Natural killer cell (primary cell): ENCODE measurements at places on chromosomes 16 and 17. TPM values are rescaled to one million over a fixed set of nuclear protein-coding genes. Genes with fewer than 3 reads are reported as not detected.

The SPAG9 gene
- total RNA-seq: 91.7 TPM

The PIMREG gene
- 0.78 TPM for total RNA-seq

The KRT31 gene
- not detected for total RNA-seq

The FBXW10B gene
- total RNA-seq: 0.79 TPM

The PRDM7 gene
- not detected for total RNA-seq

The MAPT gene
- 0.14 TPM for total RNA-seq

The KIF22 gene
- total RNA-seq: 96.0 TPM

The OSGIN1 gene
- total RNA-seq: 4.0 TPM

The ANKRD40CL gene
- total RNA-seq: not detected

The SPNS2 gene
- 0.28 TPM for total RNA-seq

The NECAB2 gene
- not detected for total RNA-seq

The NPIPA8 gene
- 0.19 TPM for total RNA-seq

The NDUFAB1 gene
- 30.5 TPM for total RNA-seq

The B4GALNT2 gene
- total RNA-seq: 0.05 TPM

GRCh38 chr16:2749476-2749875, 3.0 kb upstream of the SRRM2 start:
- no peak for DNase-seq

GRCh38 chr17:79396696-79397095, 214.2 kb downstream of the RBFOX3 start:
- no peak for DNase-seq

DNA sequence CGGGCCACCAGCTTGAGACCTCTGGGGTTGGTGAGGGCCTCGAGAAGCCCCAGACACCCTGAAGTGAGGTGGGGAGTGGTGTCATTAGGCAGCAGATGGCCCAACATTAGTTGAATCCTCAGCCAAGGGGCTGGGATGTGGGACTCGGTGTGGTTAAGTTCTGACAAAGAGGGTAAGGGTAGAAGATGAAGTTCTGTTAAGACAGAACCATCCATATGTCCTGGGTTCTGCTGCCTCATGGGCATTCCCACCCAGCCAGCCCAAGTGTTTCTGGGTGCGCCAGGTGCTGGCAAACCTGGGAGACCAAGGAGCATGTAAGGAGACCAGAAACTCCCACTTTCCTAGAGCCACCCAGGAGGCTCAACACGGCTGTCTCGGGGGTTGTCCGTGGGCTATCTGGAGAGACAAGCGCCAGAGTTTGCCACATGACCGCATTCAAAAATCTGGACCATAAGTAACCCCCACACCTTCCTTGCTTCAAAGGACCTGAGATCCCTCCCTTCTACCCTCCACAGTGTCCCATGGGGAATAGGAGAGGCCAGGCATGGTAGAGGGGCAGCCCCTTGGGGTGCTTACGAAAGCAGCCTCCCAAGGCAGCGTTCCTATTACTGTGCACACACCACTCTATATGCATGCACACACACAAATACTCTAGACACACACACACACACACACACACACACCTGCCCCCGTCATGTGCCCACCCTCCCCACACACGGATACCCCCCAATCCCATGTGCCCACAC, 128.7 kb downstream of the C16orf78 start:
- no peak for DNase-seq

- peak; percentile 43 for DNase-seq
Observed at GRCh38 chr17:63881935-63882601, at the start of gene GH2. Gene GH2 (minus strand): TSS chr17:63881944. CDS start chr17:63881801, 143 bp downstream.

DNA sequence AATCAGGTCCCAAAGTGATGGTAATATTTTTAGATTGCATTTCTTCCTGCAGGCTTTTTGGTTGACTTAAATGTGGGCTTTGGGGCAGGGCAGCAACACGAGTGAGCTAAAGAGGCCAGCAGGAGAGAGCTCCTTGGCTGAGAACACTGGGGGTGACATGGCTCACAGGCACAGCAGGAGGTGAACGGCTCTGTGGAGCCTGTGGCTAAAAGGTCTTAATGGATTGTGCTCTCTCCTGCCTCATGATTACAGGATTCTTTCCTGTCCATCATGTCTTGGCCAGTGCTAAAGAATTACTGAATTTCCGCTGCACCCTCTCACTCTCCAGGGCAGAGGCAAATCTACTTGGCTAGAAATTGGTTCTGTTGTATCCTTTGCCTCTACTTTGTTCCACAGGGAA, 366.6 kb downstream of the HS3ST4 start:
- no peak for DNase-seq

- DNase-seq: no peak
Observed at GRCh38 chr17:75219815-75220214, 14.3 kb downstream of the NUP85 start.

GRCh38 chr17:83155128-83156121, 76.0 kb downstream of the METRNL start:
- peak; percentile 15 for DNase-seq

DNA sequence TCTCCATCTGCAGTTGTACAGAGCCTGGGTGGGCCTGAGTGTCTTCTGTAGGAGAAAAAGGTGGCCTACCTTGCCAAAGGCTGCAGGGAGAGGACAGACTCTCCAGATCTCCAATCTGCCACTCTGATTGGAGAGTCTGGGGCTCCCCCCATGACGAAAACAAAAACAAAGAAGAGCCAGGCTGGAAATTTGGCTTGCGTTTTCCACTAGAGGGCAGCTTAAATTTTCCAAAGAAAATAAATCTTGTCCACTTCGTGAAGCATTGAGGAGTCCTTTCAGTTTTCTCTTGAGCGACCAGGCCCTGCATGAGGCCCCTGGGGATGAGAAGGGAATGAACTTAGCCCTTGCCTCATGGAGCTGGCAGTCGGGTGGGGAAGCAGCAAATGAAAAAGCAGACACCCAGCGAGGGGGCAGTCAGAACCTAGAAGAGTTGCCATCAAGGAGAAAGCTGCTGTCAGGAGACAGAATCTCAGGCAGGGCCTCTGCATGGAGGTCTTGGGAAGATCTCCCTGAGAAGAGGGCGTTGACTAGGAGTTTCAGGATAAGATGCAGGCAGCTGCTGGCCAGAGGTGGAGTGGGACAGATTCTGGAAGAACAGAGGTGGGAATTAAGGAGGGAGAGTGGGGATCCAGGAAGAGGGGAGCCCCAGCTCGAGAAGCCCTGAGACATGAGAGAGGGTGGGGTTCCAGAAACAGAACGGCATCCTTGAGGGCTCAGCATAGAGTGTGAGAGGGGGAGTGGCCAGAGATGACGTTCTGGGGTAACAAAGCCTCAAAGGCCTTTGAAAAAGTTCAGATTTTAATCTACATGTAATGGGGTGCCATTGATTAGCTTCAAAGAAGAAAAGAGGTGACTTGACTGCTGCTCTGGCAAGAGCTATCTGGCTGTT, 8.4 kb upstream of the SHCBP1 start:
- DNase-seq: no peak

DNA sequence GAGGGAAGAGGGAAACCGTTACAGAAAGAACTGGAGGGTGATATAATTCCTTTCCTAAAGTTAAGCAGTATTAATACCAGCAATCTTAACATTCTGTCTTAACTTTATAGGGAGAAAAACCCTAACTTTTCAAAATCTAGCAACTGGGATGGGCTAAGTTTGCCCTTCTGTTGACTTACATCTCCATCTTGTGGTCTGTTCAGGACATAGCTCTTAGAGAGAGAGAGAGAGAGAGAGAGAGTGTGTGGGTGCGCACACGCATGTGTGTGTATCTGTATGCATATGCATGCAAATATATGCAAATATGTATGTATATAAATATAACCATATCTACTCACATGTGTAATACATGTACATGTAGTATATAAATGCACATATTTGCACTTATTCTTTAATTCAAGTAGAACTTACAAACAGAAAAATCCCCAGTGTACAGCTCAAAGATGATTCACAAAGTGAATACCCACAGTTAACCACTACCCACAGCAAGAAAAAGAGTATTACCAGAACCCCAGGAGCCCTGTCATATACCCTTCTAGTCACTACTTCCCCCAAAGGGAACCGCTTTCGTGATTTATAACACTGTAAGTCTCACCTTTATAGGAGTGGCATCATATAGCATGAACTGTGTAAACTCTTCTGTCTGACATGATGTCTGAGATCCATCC, 46.5 kb downstream of the STX8 start:
- no peak for DNase-seq

DNA sequence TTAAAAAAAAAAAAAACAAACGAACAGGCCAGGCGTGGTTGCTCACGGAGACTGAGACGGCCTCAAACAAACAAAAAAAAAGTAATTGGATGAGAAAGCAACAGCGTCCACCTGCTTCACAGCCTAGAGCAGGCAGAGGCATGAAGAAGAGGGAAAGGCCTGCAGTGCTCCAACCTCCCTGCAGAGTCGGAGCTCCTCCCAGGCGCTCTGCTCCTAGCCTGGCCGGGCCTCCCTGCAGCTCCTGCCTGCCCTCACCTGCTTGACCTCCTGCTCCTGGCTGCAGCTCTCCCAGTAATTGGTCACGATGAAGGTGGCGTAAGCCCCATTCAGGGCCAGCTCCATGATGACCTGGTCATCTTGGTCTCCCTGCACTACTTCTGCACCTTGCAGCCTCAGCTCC, 5.5 kb downstream of the NMRAL1 start:
- DNase-seq: no peak

DNA sequence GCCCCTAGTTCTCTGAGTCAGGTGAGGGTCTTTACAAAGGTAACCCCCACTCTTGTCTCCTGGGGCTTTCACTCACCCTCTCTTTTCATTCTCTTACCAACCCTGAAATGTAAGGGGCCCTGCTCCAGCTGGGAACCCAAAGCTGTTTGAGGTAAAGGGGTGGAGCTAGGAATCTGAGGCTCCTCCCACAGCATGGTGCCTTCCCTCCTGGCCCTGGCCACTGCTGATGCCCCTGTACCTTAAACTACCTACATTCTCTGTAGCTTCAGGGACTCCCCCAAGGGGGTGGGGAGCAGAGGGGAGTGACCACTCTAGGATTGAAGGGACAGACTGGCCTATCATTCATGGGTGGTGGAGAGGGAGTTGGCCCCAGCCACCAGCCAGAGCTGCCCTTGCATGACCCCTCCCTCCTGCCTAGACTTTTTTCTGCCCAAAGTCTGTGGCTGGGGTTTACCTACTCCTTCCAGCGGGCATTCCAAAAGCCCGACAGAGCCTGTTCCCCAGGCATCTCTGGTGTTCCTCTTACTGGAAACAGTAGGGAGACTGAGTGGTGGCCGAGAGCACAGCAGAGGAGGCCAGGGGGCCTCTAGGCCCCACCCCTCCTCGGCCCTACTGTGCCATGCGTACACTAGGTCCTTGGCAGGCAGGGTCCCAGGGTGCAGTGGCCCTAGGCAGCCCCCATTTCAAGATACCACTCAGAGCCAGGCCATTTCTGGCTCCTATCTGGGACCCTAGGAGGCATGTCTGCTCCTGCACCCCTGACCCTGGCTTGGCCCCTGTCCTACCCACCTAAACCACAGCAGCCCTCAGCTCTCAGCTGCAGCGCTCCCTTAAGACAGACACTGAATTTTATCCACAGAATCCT, 9.5 kb downstream of the DOK4 start:
- no peak for DNase-seq

DNA sequence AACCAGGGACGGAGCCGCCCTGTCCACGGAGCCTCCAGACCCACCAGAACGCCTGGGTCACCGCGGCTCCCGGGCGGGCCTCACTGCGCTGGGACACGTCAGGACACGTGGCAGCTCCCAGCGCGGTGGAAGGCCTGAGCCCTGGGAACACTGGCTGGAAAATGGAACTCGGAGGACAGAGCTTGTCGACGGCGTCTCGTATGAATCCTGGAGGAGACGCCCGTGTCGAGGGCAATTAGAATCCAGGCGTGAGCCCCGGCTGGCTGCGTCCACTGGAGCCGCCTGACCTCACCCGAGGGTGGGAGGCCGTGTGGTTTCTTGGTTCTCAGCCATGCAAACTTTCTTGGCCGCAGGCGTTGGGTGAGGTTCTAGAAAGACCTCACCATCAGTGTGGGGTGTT, 173.9 kb downstream of the LAT start:
- DNase-seq: no peak

- no peak for DNase-seq
Observed at GRCh38 chr17:69870751-69871199, 204.2 kb upstream of the KCNJ16 start.

DNA sequence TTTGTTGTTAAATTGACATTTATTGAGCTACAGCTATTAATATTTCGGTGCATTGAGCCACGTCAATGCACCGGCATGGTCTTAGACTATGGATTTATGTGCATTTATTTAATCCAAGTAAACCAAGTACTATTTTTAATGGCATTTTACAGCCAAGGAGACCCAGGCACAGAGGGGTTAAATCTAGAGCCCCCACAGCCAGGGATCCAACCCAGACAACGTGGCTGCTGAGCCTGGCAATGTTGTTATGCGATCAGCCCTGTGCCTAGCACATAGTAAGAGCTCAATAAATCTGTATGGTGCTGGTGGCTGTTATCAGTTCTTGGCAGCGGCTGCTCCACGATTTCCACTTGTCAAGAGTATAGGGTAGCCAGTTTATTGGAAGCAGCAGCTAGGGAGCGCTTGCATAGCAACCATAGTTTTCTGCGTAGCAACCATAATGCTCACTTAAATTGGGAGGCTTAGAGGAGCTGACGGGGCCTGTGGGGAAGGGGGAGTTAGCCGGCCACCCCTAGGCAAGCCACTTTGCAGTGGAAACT, 541 bp upstream of the RBBP6 start:
- no peak for DNase-seq

DNA sequence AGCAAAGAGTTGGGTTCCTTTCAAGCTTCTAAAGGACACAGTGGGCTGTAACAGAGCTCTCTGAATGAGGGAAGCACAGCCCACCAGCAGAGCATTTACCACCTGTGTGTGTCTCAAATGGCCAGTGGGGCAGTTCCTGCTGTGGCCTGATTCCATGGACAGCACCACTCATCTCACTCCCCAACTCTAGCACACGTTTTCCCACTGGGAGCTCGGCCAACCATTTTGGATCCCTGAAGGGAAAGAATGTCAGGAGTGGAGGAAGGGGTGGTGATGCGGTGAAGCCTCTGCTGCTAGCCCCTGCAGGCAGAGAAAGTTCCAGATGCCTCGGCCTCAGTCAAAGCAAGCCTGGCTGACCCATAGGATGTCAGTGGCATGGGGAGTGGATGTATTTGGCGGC, 86.6 kb downstream of the PLXDC1 start:
- no peak for DNase-seq

DNA sequence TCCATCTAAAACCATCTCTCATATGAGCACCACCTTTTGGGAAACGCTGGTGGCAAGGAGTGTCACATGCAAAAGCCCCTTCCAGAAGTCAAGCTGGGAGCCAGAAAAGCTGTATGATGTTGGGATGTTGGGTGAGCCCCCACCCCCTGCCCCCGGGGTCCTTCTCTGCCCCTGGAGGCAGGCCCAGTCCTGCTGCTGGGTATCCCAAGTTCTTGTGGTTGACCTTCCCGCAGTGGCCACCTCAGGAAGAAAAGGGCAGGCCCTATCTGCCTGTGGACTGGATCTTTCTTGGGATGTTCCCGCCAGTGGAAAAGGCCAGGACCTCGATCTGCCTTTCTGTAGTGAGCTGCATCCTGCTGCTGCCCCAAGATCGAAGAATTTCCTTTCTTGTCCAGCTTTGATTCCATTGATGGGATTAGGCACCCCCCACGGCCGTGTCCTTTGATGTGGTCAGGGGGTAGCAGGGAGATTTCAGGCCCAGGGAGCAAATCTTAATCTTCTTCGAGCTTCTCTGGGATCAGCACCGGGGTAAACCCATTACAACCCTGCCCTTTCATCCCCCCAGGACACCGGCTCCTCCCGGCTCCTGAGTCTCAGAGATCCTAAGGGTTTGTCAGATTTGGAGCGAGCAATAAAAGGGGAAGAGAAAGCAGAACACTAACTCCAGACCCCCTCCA, 165.6 kb downstream of the RAB11FIP4 start:
- DNase-seq: no peak
